AG09309 (cell line): ENCODE measurements at places on chromosomes 5 and 9.

GRCh38 chr5:2303431-2304100, 420.8 kb upstream of the IRX4 start:
- DNase-seq = no peak

DNA sequence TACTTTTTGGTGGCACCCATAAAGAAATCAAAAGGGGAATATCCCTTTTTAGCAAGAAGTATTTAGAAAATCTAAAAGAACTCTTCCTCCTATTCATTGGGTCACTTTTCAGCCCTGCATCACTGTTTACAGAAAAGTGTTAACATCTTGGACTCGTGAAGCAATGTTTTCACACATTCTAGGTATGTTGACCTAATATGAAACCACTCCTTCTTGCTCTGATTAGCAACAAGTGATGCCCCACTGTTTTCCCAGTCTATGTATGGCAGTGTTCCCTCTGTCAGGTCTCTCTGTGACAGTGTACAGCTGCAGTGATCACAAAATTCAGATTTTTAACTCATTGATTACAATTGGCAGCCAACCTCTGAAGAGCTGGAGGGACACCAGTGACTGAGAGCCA, 148.2 kb upstream of the SLC12A2 start:
- no peak for DNase-seq

GRCh38 chr9:90722071-90722470, 79.4 kb upstream of the DIRAS2 start:
- DNase-seq = no peak

- DNase-seq = no peak
Measured at GRCh38 chr5:132365213-132365612, 4.3 kb upstream of the SLC22A5 start.

- DNase-seq = no peak
Measured at GRCh38 chr5:139079225-139079990, 118.8 kb downstream of the SIL1 start.

DNA sequence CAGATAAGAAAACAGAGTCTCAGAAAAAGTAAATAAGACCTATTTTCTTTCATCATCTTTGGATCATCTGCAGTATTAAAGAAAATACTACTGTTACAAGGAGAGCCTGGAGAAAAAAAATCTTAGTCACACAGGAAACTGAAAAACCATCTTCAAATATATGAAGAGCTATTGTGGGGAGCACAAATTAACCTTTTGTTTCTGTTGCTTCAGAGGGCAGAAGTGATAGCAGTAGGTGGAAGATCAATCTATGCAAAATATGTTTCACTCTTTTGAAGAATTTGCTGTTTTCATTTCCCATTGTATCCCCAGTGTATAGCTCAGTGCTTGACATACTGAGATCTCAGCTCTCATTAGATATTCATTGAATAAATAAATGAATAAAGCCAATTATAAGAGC, 13.1 kb upstream of the CEMIP2 start:
- no peak for DNase-seq

DNA sequence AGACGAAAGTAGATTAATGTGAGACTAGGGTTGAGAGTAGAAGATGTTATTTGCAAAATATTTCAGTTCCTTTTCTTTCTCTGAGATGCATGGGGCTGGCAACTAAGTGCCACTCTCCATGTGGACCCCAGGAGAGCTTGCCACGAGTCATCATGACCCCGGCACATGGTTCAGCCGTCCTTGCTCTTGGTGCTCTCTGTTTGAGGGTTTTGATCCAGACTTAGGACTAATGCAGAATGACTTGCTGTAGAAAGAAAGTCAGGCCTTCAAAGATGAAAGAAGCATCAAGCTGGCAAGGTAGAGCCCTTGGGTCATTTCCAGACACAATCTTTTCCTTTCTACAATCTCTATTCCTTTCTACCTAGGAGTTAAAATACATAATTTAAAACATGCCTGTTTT, 84.7 kb downstream of the RASGRF2 start:
- DNase-seq = no peak

DNA sequence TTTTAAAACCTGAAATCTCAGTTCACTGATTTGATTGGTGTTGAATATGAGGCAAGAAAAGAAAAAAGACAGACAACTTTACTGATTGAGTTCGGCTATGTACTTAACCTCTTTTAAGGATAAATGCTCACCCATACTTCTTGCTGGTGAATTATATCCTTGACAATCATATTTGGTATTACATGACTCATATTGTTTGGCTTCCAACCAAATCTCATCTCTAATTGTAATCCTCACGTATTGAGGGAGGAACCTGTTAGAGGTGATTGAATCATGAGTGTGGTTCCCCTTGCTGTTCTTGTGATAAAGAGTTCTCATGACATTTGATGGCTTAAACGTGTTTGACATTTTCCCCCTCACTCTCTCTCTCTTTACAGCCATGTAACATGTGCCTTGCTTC, 255.6 kb upstream of the IZUMO3 start:
- no peak for DNase-seq

GRCh38 chr9:23322392-23322791, 503.6 kb downstream of the ELAVL2 start:
- DNase-seq = no peak

GRCh38 chr5:68547056-68547455, 331.5 kb downstream of the PIK3R1 start:
- no peak for DNase-seq

DNA sequence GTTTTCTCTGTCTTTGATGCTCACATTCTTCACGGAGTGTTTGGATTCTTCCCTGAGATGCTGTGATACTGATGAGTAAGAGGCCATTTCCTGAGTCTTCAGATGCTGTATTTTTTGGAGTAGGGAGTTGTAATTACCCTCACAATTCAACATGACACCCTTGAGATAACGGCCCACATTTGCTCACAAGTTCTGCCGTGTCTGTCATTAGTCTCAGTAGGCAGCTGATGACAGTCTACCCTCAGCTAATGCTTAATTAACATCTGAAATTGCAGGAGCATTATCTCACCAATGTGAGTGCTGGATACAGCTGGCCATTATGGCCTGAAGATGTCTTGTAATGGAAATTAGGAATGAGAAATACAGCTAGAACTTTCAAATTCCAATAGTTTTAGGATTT, 307.1 kb upstream of the ADCY2 start:
- no peak for DNase-seq

DNA sequence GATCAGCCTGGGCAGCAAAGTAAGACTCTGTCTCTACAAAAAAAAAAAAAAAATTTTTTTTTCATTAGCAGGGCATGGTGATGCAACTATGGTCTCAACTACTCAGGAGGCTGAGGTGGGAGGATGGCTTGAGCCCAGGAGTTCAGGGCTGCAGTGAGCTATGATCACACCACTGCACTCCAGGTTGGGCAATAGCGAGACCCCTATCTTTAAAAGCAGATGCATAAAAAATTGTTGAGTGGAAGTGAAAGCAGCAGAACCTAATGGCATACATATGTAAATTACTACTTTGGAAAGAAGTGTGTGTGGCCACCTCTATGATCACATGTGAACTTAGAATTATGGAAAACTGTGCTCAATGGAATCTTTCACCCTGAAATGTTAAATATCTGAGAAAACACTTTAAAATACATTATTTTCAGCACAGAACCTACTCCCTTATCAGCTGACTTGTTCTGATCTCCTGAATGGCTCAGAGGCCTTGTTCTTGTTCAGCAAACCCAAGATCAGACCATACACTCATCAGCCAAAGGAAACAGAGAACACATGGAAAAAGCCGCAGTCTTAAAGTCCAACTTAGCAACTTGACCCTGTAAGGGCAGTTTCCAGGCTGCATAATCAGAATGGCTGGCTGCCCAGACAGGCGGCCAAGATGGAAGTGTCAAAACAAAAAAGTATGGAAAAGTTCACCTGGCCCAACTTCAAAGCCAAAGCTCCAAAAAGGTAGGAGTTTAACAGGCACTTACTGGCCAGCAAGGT, 56.5 kb downstream of the SIL1 start:
- peak; percentile 48 for DNase-seq

DNA sequence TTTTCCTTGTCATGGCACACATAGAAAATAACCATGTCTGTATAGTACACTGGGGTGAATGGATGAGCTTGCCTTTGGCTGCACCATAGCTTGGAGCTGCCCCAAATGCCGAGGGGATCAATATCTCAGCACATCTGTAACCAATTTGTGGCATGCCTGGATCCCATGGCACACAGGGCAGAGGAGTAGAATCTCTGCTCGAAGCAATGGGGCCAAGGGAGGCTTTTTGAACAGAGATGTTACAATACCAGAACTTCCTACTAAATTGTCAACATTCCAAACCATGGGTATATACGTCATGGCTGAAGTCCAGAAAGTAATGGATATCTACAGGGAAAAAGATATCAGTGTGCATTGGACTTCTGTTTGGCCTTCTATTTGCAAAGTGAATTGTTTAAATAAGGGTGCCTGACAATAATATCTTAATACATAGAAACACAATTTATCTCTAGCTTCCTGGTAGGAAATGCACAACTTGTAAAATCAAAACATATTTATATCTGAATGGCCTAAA, 39.0 kb downstream of the ESM1 start:
- DNase-seq = no peak

GRCh38 chr9:71910650-71911060, 338 bp downstream of the ABHD17B start:
- no peak for DNase-seq

DNA sequence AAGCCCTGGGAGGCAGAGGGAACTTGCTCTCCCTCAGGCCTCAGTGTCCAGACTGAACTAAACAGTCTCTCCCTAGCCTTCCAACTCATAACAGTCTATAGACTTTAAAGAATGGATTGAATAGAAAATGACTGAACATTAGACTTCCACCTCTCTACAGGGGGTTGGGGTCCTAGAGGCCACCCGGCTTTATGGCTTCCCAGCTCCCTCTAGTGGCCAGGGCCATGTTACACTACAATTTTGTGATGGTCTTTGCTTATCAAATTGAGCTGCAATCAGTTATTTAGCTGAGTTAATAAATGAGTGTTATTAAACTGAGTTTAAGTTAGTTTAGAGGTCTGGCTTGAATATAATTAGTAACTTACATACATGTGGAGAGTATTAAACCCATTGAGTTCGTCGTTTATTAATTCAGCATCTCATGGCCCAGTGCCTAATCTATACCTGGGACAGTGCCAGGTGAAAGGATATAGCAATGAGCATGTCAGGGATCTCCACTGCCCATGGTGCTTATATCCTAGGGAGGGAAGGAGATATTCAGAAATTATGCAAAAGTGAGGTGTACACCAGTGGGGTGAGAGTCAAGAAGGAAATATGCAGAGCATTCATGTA, 105.2 kb downstream of the SH3TC2 start:
- no peak for DNase-seq

- no peak for DNase-seq
Measured at GRCh38 chr5:89267788-89268187, 384.8 kb upstream of the MEF2C start.

- DNase-seq = no peak
Measured at GRCh38 chr9:93531374-93531773, 45.0 kb upstream of the PHF2 start.

DNA sequence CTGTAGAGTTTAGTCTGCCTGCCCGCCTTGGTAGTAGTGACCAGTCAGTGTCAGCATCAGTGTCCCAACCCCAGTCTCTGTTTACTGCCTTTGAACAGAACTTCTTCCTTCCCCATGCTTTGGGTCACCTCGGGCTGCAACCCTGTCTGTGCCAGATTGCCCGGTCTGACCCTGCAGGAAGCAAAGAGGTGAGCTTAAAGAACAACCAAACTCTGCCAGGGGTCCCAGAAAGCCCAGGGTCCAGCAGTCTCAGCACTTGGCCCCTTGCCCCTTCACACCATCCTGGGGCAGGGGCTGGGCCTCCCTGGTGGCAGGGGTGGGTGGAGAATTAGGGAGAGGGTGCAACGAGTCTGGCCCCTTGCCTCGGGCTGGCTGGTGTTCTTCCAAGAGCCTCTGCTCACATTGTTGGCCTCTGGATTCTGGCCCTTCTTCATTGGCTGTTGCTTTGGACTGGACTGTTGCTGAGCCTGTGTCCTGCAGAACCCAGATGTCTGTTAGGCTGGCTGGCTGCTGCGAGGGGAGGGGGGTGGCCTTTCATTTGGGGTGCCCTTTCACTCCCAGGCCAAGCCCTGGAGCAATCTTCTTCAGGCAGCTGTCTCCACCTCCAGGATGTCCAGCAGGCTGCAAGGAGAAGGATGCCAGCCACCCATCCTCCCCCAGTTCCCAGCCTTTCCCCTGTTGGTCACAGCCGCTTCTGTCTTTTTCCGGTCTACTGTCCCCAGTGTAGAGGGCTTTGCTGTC, 51.2 kb downstream of the SAR1B start:
- DNase-seq = no peak

- DNase-seq = no peak
Measured at GRCh38 chr9:120236596-120236995, 343.4 kb downstream of the CDK5RAP2 start.

DNA sequence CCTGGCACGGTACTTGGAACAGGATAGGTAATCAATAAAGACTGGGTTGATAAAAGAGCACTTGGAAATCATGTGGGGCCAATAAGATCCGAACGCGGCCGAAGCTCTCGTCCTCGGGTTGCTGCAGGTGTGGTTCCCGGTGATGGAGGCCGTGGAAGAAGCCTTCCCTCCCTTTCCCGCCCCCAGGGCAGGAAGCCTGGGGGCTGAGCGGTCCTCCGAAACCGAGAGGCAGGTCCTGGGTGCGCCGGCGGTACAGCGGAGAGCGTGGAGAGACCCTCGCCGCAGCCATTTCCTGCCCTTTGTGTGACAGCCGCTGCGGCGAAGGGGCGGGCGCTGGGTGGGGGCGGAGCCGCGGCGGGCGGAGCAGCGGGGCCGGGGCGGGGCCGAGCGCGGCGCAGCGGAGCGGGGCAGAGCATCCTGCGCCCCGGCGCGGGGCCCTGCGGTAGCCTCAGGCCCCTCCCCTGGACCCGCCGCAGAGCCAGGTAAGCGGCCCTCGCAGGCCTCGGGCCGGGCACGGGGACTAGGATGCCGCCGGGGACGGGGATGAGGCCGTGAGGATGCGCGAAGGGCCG, at the start of gene CYFIP2:
Gene CYFIP2 (plus strand): TSS at position 410 of the 572 bp plus-strand sequence. CDS start 19,239 bp downstream, outside the sequence.
- no peak for DNase-seq

GRCh38 chr5:134371834-134372340, 518 bp downstream of the UBE2B start:
- no peak for DNase-seq

DNA sequence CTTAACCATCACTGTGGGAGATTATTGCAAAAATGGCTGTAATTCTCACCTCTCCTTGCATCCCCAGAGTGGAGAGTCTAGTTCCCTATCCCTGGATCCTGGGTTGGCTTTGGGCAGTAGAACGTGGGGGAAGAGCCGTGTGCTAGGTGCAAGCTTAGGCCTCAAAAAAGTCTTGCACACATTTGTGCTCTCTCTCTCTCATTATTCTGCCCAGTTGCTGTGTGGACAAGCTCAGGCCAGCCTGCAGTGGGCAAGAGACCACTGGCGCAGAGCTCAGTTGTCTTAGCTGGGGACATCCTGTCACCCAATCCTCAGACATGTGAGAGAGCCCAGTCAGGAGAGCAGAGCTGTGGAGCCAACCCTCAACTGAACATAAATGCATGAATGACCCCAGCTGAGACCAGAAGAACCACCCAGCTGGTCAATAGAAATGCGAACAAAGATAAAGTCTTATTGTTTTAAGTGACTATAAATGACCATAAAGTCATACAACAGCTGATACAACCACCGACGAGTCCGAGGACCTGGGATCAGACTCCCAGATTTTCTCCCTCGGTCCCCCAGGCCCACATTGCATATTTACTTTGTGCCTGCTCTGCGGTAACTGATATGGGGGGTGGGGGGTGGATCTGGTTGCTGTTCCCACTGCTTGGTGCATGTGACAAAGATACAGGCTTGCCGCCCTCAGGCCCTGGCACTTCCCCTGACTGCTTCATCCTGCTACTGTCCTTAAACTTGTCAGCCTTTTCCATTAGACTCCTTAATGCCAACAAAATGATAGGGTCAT, 166.4 kb upstream of the MVB12B start:
- DNase-seq = no peak

GRCh38 chr5:95382801-95383200, 8.4 kb upstream of the FAM81B start:
- DNase-seq = no peak
